GM23338 (cell line): ENCODE measurements at places on chromosomes 1 and 21.

DNA sequence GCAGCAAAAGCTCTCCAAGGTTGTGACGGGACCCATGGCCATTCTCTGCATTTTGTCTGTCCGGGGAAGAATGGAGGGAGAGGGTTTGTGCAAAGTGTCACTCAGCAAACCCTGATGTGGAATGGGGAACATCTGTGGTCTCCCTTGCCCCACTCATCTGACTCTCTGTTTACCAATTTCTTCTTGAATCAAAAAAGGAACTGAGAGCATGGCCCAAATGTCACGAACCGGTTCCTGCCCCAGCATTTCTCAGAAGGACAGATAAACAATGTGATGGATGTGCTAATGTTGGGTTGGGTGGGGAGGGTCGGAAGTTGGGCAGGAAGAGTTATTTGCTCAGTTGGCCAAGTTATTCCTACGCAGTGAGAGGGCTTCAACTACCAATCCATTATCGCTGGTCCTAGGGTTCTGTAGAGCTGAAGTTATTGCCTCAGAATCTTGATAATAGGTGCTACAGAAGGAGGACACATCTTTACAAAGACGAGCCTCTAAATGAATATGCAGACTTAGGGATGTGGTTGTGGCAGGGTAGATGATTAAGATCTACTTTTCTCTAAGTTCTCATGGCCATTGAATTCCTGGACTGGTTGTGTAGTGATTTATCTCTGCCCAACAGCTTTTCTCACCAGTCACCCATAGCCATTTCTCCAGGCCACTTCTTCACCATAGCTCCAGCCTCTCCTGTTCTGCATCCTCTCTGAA lies 9.6 kb upstream of the DUSP12 start:
- DNase-seq = no peak

GRCh38 chr1:183710734-183711133 lies 57.6 kb upstream of the APOBEC4 start:
- no peak for DNase-seq

DNA sequence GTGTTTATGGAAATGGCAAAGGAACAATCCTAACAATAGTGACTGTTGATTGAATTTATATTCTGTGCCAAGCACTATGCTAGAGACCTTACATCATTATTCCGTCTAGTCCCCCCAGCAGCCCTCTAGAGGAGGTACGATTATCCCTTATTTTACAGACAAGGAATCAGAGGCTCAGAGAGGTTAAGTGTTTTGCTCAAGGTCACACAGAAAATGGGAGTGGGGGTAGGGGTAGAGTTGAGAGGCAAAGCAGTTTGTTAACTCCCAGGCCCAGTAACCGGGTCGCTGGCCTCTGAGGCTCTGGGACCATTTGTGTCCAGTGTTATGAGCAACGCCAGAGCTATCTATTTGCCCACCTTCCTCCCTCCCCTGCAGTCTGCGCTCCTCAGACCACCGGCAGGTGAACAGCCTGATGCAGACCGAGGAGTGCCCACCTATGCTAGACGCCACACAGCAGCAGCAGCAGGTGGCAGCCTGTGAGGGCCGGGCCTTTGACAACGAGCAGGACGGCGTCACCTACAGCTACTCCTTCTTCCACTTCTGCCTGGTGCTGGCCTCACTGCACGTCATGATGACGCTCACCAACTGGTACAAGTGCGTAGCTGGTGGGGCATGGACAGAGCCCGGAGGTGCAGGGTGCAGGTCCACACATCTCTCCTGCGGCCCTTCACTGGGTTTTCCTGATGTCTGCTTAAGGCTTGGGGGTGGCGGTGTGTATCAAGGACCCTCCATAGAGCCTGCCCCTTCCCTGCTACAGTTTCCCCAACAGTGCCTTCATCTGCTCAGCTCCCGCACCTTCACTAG lies 19.8 kb downstream of the SERINC2 start:
- no peak for DNase-seq

DNA sequence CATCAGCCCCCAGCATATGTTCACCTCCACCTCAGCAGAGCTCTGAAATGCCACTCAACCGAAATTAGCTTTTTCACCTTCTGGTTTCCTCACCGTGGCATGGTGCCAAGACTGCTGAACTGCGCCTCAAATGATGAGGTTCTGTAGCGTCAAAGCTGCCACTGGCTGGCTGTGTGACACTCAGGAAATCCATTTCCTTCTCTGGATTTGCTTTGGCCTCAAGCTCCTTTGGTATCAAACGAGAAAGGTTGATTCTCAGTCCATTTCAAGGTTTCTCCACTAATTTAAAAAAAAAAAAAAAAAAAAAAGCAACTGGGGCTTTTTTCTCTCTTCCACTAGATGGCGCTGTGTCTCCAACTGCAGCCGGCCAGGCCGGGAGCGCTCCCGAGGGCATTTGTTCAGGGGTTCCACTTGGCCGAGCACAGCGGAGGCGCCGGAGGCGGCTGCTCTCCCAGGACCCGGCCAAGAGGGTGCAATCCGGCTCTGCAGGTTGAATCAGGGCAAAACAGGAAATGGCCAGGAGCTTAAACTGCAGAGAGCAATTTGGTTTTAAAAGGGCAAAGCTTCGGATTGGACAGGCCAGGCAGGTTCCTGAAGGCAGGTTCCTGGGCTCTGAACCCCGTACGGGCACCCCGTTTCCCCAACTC lies 26.5 kb upstream of the PLA2G2C start:
- DNase-seq = peak; percentile 96

DNA sequence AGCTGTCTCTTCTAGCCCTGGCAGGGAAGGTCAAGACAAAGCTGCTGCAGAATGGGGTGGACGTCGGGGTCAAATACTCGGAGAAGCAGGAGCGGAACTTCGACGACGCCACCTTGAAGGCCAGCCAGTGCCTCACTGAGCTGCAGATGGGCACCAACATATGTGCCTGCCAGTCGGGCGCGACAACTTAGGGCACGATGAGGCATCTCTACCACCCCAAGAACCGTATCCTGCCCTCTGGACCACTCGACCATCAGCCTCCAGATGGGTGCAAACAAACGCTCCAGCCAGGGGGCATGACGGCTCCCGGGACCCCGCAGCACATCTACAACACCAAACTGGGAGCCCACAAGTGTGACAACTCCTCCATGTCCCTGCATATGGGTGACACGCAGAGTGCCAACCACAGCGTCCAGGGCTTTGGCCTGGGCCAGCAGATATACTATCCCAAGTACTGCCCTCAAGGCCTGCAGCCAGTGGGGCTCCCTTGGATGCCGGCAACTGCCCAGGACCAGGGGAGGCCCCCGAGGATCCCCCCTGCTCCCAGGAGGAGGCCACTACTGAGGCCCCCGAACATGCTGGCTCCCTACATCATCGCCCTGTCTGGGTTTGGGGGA lies 42.5 kb upstream of the POGK start:
- DNase-seq = no peak

- no peak for DNase-seq
Measured at GRCh38 chr1:206700445-206701036, 15.8 kb downstream of the MAPKAPK2 start.

- DNase-seq = no peak
Measured at GRCh38 chr1:226370144-226370923, 37.6 kb downstream of the PARP1 start.

GRCh38 chr1:160362168-160362957 lies 4.5 kb upstream of the NHLH1 start:
- DNase-seq = peak; percentile 55

GRCh38 chr1:25486602-25487001 lies 55.9 kb downstream of the MACO1 start:
- peak; percentile 73 for DNase-seq
